ENCODE measurements at places on chromosomes 1 and 21. TPM values are rescaled to one million over a fixed set of nuclear protein-coding genes. Genes with fewer than 3 reads are reported as not detected.

DNA sequence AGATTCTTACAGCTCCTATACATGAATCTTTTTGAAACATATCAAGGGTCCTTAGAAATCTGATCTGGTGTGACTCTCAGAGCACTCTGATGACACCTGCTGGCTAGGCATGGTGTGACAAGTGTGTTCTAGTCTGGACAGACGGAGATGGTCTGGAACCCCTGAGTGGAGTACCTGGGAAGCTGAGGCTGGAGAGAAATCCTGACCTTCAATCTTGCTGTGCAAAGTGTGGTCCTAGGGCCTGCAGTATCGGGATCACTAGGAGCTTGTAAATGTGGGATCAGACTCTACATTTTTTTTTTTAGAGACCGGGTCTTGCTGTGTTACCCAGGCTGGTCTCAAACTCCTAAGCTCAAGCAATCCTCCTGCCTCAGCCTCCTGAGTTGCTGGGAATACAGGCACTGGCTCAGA, 78.6 kb upstream of the SOD1 start:
- peak; percentile 66 for DNase-seq

DNA sequence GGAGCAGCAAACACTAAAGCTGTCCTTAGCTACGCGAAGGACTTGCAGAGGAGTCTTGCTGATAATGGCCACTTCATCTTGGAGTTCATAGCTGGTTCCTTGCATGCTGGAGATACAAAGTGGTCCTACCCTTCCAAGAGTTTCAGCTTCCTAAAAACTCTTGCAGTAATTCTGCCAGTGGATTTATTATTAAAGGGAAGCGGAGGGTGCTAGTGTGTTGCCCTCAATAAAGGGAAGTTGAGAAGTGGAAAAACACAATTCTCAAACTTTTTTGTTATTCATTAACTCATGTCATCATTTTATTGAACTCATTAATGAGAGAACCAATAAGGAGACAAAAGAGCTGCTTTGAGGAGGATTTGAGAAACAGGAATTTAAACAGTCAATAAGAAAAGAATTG, 6.5 kb upstream of the HAPLN2 start:
- DNase-seq: no peak

- DNase-seq: no peak
Observed at GRCh38 chr1:57674801-57675200, 250.9 kb upstream of the DAB1 start.

- DNase-seq: no peak
Observed at GRCh38 chr1:177289532-177289931, 118.8 kb downstream of the BRINP2 start.

- no peak for DNase-seq
Observed at GRCh38 chr1:167541003-167541402, 12.6 kb downstream of the CREG1 start.

The CYP4A11 gene
- not detected for total RNA-seq

The C1orf94 gene
- not detected for total RNA-seq

Data from ureter (tissue), 1 donor.